ENCODE measurements at places on chromosomes 7 and 10.

DNA sequence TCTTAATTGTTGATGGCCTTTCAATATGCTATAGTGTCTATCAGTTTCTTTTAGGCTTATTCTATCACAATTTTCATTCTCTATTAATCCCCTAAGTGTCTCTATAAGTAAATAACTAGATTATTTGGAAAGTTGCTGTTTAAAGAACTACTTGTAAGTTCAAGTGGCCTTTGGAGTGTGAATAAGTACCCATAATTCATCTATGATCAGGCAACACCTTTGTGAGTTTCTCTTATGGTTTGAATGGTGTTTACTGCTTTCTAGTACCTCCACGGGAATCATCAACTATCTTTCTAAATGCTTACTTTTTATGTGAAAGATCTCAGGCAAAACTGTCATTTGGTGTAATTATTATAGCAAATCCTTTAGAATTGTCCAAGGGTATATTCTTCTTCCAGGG lies 166.7 kb downstream of the POU6F2 start:
- no peak for DNase-seq

DNA sequence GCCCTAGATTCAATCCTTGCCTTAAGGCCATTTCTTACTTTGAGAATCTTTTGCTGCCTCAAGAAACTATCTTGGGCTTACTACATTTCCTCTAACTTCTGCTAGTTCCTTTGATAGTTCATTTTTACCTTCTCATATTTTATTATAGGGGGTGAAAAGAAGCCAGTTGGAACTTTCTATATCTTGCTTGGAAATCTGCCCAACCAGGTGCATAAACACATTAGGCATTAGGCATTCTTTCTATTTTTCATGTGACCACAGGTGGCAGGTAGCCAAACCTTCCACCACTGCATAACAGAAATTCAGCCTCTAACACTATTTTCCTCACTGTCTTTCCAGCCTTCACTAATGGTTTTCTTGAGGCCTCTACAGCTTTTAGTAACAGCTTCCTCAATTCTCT lies 300.0 kb upstream of the SP8 start:
- no peak for DNase-seq

DNA sequence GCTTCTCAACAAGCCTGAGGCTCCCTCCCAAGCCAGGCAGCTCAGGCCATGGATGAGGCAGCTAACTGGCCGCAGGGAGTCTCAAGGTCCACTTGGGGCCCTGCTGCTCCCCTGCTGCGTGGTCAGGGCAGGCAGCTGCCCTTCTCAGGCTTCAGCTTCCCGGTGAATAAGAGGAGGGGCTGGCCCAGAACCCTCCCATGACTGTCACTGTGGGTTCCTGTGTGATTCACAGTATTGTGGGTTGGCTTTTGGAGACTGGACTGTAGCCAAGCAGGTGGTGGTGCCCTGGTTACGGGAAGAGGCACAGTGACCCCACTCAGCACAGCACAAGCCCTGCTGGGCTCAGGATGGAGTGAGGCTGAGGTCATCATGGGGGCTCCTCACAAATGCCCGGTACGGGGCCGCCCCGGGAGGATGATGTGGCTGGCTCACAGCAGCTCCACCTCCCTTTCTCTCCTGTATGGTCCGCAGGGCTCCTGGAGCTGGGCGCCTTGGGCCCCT lies 189.8 kb downstream of the HECW1 start:
- no peak for DNase-seq

DNA sequence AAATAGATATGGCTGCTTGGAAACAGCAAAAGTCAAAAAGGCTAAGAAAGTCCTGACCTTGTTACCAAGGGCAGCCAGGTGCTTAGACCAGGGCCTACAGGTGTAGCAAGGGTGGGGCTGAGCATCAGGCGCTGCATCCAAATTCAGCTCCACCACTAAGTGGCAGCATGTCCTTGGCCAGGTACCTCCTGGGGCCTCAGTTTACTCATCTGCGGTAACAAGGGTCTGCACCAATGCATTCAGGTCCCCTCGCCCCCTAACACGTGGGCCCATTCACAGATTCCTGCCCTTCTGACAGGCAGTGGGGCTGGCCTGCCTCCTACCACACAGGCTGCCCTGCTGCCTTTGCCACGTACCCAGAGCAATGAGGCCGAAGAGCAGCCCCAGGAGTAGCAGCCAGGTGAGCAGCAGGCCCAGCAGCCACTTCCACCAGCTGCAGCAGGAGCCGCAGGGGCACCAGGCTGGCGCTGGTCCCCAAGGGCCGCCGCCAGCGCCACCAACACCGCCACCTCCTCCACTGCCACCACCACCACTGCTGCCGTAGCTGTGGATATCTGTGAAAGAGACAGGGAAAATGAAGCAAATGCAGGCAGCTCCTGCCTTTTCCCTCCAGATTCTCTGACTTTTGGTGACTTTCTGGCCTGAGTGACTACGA lies 28.9 kb downstream of the COL17A1 start:
- DNase-seq, result no peak

DNA sequence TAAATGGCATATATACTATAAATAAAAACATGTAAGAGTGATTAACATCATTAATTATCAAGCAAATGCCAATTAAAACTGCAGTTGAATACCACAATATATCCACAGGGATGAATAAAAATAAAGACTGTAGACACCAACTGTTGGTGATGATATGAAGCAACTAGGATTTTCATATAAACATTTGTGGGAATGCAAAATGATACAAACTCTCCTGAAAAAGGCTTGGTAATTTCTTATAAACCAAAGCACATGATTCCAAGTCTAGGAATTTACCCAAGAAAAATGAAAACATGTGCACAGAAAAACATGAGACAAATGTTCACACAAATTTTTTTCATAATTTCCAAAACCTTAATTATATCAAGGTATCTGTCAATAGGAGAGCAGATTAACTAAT lies 448.1 kb downstream of the ETV1 start:
- DNase-seq, result no peak

- DNase-seq, result peak; percentile 85
Measured at GRCh38 chr7:50333221-50333651, 28.7 kb downstream of the IKZF1 start.

GRCh38 chr7:37546677-37547076 lies 98.0 kb upstream of the ELMO1 start:
- no peak for DNase-seq

DNA sequence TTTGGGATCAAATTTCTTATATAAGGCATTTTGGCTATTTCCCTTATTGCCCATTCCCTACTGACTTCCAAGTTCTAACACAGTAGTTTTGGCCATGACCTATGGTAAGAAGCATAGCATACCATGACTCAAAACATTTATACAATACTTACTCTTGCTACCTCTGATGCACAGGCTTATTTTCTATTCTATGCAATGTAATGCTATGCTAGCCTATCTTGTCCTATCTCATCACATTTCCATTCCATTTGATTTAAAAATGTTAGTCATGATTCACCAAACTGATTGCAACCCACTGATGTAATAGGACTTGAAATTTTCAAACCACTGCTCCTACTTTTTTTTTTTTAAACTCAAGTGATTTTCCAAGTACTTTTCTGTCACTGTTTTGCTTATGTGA lies 658.5 kb downstream of the TYW1 start:
- no peak for DNase-seq

GRCh38 chr10:5512881-5513612 lies 11.7 kb upstream of the CALML3 start:
- peak; percentile 12 for DNase-seq

DNA sequence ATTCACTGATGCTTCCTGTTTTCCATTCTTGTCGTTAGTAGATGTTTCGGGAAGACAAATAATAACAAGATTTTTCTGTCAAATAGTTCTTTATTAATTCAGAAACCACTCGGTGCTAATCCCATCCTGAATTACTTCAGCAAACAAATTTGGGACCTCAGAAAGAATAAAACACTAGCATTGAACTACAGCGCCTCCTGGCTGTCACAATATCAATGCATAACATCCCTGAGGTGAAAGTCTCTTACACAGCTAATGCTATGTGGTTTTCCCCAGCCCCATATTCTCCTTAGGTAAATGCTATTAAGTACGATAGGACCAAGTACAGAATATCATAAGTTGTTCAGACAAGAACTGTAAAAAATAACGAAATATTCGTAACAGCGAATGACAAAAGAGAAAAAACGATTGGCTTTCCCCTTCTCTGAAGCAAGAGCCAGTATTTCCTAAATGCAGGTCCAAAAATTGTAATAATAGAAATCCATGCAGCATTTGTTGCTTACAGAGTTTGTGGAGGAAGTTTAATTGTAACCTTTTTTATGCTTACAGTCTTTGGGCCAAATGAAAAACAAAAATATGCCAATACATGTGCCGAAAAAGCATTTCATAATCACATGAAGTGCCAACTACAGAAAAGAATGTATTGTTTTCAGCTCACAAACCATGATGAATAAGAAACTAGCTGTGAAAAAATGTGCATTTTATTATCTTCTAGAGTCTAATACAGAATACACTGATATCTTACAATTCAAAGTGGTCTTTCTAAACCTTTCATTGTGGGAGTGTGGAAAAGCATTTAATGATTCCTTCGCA lies 47.3 kb downstream of the MYPN start:
- peak; percentile 63 for DNase-seq

DNA sequence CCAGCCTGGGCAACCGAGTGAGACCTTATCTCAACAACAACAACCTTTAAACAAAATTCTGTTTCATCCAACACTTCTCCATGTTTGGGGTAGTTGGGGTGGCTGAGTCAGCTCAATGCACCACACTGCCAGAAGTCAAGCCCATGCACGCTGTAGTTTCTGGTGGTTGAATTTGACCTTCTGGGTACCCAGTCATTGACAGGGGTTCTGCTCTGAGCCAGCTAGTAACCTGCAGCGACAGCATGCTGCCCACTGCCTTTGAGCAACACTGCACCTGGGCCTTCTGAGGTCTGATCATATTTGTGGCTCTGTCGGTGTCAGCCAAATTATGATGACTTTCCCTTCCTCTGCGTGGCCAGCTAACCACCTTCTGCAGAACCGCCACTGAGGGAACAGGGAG lies 84.6 kb upstream of the ZNF438 start:
- no peak for DNase-seq

DNA sequence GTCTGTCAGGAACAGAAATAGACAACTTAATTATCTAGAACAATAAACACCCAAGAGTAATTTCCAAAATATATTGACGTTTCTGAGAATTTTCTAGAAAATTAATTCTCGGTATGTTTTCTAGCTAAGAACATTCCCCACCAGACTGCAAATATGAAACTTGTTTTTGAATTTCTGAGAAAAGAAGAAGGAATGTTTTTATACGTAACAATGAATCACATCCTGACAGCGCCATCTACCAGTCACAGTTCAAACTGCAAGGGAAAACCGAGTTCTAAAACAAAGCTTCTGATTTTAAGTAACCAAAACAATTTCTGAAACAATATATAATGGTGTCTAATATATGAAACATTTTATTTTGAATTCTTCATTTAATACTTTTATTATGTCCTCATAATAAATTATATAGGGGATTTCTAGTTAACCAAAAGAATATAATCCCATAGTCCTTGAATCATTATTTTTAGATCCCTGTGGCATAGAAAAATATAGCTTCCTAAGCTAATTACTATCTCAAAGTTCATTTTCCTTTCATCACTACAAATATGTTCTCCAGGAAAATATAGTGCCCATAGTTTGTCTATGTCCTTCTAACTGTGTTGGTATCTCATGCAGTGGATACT lies 34.5 kb upstream of the MEOX2 start:
- peak; percentile 5 for DNase-seq

GRCh38 chr7:107833684-107834106 lies 30.7 kb upstream of the SLC26A3 start:
- DNase-seq, result no peak

Data from DND-41 (cell line).